Stimulated activated CD4-positive, alpha-beta T cell treated with anti-CD3 and anti-CD28 coated beads, Interleukin-15, amount 100 ng/mL, for 24 hours (primary cell): ENCODE measurements at places on chromosomes 13 and 19.
A peak's percentile ranks its signal among the peaks of the same experiment; 100 is the strongest.

- DNase-seq: no peak
Measured at GRCh38 chr13:32159137-32159869, 127.7 kb downstream of the FRY start.

- DNase-seq: peak; percentile 53
Measured at GRCh38 chr19:12834976-12835757, 788 bp upstream of the RTBDN start.

DNA sequence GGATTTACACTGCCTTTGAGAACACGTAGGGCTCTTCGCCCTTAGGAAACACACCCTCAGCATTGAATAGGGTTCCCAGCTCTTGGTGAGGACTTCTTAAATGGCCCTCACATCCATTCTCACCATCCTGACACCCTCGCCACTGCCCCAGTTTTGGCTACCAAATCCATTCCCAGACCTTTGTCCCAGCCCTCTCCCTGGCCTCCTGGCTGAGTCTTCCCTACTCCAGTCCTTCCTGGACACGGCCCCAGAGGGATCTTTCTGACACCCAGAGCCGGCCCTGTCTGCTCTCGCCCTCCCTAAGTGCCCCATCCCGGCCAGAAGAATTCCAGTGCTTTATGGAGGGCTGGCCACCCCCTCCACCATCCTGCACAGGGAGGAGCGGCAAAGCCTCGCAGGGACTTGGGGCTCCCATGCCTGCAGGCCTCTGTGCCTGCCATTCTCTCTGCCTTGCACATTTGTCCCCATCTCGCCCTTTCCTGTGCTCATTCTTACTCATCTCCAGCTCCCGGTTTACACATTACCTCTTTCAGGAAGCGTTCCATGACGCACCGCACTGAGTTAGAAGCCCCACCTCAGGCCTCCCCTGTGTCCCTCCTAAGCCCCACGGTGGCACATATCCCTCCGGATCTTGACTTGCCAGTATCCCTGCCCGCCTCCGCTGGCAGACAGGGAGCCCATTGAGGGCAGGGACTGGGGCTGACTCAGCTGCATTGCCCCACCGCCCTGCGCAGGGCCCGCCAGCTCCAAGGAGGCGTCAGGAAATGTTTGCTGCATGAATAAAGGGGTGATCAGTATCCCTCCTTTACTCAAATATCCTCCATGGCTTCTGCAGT lies 11.0 kb upstream of the KLK14 start:
- no peak for DNase-seq

DNA sequence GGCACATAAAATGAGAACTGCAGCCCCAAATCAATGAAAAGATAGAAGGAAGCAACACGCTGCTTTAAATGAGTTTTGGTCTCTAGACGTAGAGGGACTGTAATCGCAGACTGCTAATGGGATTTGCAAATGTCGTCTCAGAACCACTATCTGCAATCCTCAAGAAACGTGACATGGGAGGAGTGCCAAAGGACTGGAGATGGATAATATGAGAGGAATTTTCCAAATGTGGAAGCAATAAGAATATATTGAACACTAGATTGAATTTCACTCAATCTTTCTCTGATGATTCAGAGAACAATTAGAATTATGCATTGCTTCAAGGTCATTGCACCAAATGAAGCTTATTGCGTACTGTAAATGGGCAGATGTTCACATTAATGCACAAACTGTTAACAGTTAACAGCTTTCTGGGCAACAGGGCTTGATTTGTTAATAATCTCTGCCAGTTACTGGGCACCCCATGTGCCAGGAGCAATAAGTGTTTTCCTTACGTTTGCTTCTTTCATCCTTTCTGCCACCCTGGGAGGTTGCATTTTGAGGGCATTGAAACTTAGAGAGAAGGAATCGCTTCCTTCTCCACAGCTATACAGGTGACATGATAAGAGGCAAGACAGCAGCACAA lies 62.8 kb upstream of the WASF3 start:
- no peak for DNase-seq

DNA sequence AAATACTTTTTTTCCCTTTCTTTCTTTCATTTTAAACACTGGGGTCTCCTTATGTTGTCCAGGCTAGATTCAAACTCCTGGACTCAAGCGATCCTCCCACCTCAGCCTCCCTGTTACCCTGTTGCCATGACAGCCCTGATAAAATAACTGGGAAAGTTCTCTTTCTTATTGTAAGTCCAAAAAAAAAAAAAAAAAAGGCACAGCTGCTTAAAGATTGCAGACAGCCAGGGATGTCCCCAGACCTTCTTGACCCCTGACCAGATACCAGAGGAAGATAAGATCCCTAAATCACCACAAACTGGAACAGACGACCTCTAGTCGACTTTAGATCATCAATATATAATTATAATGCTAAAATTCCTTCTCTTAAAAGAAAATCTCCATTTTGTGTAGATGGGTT lies 1.1 kb upstream of the MVB12A start:
- no peak for DNase-seq
